Cardiac fibroblast (primary cell): ENCODE measurements at places on chromosomes 11 and 22.

- DNase-seq = peak; percentile 41
Measured at GRCh38 chr11:23688835-23689234, 808.0 kb upstream of the LUZP2 start.

DNA sequence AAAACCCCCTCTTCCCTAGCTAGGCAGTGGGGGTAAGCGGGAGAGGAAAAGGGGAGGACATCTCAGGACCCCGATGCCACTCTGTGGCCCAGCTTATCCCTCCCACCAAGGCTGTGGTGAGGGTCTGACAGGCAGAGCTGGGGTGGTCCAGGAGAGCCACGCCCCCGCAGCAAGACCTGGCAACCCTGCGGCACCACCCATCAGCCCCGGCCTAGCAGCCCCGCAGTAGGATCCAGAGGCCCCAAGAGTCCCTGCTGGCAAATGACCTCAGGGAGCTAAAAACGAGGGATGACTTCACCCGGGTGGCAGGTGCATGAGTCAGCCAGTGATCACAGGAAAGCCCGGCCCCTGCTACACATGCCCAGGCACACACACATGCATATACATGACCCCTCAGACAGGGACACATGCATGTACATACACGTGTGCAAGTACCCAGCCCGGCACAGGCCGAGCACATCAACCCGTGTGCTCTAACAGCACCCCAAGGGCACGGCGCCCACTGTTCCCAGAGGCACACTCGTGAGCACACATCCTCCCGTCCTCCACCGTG, 32.3 kb downstream of the ARVCF start:
- no peak for DNase-seq

- DNase-seq = peak; percentile 98
Measured at GRCh38 chr22:23913661-23914353, 19.6 kb downstream of the MIF start.

DNA sequence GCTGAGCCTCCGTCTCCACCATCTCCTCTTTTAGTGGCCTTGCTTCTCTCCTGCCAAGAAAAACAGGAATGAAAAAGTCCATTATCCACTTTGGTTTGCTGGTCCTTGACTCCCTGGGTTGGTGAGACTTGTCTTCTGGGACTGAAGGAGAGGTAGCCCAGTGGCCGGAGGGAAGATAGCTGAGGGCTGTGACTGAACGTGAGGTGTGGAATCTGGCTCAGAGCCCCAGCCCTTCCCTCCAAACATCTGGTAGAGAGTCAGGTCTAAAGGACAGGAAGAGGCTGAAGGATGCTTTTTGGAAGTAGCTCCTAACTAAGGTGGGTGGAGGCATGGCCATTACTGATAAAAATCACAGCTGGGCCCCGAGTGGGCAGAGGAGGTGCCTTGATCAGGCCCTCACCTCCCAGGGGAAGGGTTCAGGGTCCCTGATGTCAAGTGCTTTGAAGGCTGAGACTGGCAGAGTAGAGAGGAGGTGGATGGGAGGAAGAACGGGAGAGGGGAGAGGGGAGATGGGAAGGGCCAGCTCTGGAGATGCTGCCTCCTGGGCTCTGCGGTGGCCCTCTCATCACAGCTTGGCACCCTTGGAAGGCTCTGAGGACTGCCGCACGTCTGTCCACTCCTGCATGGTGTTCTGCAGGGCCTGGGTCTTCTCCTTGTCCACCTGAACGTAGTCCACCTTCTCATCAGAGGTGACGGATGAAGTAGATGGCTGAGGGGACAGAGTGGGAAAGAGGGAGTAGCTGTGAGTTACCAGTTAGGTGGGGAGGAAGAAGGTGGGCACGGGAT, 30.2 kb downstream of the USP35 start:
- DNase-seq = no peak

GRCh38 chr11:36588099-36588498, 6.2 kb upstream of the IFTAP start:
- DNase-seq = no peak

GRCh38 chr11:9028581-9028980, 24.8 kb upstream of the NRIP3 start:
- DNase-seq = no peak

- DNase-seq = no peak
Measured at GRCh38 chr11:17596310-17596669, 49.2 kb downstream of the OTOG start.
